ENCODE measurements at places on chromosomes 12 and 14.

DNA sequence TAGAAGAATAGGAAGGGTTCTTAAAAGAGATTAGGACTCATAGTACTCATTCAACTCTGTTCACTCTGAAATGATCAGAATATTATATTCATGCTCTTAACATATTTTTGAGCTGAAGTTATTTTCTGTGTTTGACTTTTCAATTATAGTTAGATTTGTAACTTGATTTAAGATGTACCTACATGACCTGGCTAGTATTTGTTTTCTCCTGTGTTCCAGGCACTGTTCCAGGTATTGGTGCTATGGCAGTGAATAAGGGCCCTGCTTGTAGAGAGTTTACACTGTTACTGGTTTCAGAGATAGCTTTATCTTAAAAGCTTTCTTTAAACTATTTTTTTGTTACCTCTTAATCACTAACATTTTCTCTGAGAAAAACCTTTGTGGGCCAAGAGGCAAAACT is 19.1 kb upstream of the SLC17A8 start:
- no peak for DNase-seq

GRCh38 chr12:117525766-117526165 is 164.3 kb upstream of the NOS1 start:
- no peak for DNase-seq

GRCh38 chr14:93989939-93990338 is 7.2 kb upstream of the CCDC197 start:
- DNase-seq = no peak

DNA sequence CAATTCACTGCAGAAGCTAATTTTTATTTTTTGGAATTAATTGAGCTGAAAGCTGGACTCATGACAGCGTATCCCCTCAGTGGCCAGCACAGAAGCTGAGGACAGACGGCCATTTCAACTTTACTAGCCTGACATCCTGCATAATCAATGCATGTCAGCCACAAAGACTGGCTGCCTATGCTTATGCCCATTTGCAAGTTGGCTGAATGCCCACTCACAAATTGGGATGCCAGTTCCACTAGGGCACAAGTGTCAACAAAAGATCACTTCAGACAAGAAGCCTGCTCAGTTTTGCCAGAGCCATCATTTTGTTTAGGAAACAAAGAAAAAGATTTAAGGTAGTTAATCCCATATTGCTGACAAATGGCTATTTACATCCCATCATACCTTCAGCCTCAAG is 417.6 kb downstream of the NOVA1 start:
- DNase-seq = no peak

DNA sequence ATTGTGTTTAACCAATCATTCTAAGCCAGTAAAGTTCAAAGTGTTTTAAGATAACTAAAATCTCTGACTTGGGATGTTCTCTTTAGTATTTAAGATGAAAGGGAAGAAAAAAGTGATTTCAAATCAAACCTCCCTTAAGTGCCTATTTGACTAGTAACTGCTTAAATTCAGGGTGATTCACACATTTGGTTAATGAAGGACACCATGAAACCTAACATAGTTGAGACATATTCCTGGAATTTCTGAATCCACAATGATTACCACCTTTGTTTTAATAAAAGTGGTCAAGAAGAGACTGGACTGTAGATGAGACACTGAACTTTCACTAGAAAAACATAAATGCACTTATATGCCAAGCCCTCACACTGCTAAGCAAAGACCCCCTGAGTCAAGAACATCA is 138.7 kb downstream of the MED13L start:
- DNase-seq = no peak

DNA sequence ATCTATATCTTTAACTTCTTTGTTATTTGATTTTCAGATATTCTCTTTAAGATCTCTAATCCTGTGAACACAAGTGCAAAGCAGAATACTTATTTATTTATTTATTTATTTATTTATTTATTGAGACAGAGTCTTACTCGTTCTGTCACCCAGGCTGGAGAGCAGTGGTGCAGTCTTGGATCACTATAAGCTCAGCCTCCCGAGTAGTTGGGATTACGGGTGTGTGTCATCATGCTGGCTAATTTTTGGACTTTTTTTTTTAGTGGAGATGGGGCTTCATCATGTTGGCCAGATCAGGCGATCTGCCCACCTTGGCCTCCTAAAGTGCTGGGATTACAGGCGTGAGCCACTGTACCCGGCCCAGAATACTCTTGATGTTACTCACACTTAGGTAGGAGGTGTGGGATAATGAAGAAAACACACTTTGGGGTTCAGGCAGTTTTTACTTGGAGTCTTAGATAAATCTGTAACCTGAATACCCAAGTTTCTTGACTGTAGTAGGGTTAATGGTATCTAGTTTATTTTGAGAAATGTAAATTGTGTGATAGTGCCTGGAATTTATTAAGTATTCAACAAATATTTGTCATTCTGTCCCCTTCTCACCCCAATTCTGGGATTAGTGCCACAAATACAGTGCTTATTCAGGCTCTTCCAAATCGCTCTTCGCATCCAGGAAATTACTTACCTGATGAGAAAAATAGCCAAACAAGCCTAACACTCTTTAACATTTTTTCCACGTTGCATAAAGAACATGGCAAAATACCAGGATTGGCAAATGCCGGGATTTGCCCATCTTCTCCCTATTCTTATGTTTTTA is 33.0 kb downstream of the METAP2 start:
- DNase-seq = no peak

DNA sequence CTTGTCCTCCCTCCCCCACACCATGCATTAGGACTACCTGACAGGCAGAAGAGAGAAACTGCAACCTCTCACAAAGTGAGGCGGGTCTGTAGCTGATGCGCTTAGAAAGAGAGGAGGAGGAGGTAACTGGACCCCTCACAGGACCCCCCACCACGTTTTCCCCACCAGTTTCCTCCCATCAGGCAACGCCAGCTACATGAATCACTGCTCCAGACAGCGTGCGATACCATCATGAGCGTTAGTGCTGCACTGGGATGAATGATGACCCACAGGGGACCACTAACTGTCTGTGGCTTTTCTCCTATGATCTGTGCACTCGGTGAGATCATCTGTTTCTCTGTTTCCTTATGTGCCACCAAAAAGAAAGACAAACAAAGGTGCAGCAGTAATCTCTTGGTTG is 77.7 kb downstream of the KCNK10 start:
- DNase-seq = no peak

DNA sequence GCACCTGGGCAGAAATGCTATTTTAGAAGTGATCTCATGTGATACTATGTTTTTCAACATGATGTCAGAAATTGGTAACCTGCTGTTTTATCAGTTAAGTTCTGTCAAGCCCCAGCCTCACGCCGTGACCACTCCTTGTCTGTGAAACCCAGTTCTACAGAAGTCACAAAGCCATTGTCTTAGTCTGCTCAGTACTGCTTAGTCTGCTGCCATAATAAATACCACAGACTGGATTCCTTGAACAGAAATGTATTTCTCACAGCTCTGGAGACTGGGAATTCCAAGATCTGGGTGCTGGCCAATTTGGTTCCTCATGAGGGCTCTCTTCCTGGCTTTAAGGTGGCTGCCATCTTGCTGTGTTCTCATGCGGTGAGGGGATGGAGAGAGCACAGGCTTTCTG is 176.9 kb downstream of the PRKCH start:
- no peak for DNase-seq

- DNase-seq = no peak
Measured at GRCh38 chr12:127981875-127982274, 285.1 kb upstream of the TMEM132C start.

Data from iPS DF 19.7 (cell line).